ENCODE measurements at places on chromosomes 1 and 21.

DNA sequence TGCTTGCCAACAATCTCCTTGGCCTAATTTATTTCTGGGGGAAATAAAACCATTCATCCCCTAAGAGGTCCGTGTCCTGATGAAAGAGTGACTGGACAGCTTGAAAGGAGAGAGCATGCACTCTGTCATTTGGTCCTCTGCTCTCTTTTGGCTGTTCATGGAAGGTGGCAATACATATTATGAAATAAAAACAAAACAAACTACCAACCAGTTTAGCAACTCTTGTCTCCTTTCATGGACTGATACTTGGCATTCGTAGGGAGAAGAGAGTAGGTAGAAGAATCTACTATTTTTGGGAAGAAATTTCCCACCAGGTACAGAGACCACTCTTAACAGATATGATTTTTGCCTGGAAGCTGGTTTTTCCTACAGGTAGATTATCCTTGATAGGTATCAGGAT, 746 bp upstream of the C1orf116 start:
- no peak for DNase-seq

DNA sequence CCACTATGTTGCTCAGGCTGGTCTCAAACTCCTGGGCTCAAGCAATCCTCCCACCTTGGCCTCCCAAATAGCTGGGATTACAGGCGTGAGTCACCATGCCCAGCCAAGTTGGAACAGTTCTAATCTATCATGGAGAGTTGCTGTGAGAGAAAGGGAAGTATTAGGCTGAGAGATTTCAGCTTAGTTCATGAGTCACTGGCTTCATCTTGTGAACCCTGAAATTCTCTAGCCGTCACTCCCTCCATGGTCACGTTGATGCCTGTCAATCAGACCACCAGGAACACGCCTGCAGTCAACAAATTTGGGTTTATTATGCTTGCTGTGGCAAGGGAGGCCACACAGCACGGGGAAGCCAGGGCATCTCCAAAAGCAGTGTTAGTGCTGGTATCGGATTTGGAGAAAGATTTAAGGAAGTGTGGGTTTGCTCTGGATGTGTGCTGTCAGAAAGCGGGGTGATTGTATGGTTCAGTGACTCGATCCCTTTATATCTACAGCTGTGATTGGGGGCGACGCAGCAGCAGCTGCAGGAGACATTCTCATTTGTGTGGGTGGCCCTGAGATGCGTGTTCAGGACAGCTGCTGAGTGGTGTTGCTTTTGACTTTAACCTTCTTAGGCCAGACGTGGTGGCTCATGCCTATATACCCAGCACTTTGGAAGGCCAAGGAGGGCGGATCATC, 18.7 kb downstream of the UQCRHL start:
- no peak for DNase-seq

- no peak for DNase-seq
Observed at GRCh38 chr1:91603409-91603808, 102.8 kb downstream of the CDC7 start.

- no peak for DNase-seq
Observed at GRCh38 chr1:184910691-184911091, 63.6 kb downstream of the NIBAN1 start.

- DNase-seq, result no peak
Observed at GRCh38 chr1:22287946-22288520, 145.1 kb upstream of the WNT4 start.

- no peak for DNase-seq
Observed at GRCh38 chr1:236916131-236916800, 88.0 kb downstream of the MT1HL1 start.

DNA sequence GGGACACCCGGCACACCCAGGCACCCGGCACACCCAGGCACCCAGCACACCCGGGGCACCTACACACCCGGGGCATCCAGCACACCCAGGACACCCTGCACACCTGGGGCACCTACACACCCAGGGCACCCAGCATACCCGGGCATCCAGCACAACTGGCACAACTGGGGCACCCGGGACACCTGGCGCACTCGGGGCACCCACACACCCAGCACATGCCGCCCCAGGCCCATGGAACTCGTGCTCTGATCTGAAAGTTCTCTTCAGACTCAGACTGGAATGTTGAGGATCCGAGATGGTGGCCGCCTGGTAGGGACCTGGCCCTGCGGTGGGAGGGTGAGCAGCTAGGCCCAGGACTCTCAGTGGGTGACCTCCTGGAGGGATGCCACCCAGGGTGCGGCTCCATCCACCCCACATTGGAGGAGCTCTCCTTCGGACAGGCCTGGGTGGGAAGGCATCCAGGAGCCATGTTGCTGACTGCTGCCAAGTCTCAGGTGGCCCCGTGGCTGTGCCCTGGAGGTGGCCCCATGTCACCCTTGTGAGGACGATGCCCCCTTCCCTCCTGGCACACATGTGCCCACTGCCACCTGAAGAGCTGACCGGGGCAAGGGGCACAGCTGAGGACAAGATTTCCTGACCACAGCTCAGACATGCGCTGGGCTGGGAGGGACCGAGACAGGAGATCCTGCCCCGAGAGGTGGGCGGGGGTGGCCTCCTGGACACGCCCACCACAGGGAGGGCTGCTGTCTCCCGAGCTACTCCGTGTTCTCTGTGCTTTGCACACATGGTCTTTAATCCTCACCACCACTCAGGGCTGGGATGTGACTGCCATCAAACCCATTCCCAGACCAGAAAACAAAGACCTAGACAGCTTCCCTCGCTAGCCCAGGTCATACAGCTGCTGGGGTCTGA, 37.0 kb downstream of the UBE2G2 start:
- no peak for DNase-seq

- no peak for DNase-seq
Observed at GRCh38 chr1:64569411-64569810, 99.5 kb downstream of the CACHD1 start.

All from HCT116 (cell line).